ENCODE measurements at places on chromosomes 3 and 15.

GRCh38 chr3:140207541-140207940 is 272.6 kb downstream of the CLSTN2 start:
- no peak for DNase-seq

DNA sequence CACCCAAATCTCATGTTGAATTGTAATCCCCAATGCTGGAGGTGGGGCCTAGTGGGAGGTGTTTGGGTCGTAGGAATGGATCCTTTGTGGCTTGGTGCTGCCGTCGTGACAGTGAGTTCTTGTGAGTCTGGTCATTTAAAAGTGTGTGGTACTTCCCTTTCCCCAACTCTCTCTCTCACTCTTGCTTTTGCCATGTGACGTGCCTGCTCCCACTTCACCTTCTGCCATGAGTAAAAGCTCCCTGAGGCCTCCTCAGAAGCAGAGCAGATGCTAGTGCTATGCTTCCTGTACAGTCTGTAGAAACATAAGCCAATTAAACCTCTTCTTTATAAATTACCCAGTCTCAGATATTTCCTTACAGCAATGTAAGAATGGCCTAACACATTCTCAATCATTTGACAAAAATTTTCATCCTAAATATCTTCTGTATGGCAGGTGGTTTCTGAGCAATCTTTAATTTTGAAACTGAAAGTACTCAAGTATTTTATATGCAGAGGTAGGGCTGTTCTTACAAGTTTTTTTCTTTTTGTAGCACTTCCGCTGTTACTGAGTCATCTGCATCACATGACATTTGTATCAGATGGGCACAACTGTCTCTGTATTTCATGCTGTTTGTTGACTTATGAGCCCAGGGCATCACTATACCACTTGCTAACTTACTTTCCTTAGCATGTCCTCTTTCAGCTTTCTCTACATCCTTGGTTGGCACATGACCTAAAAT is 8.8 kb downstream of the RPL39L start:
- peak; percentile 17 for DNase-seq

- DNase-seq: no peak
These were observed 145.0 kb upstream of the TMCO5A start for GRCh38 chr15:37789397-37789786.

DNA sequence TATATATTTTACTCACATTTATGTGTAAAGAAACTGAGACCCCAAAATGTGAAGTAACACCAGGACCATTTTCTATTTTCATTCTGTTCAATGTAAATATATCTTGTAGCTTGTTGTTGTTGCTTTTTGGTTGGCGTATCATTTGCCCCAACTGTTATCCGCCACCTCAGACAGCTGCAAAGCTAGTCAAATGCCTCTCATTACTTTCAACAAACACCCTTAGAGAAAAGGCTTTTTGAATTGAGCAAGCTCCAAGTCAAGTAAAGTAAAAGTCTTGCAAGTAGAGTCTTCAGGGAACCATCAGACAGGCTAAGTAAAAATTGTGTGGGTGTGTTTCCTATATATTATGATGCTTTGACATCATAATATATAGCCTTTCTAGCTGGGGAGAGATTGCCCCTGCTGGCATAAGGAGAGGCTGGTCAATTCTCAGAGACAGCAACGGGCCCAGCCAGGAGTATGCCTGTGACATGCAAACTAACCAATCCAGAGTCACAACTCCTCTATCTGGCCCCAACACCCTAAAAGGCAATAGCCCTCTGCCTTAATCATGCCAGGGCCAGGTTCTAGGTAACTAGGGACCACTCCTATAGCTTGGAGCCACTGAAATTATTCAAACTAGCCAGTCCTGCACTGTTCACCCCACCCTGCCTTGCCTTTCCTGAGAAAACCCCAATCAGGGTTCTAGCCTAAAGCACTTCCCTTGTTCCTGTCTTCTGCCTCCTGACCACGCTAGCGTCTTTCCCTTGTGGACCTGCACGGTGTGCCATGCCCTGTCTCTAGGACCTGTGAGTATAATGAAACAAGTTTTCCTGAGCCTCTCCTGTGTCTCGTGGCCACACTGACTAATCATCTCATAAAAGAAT is 75.6 kb downstream of the RAD18 start:
- DNase-seq: no peak

GRCh38 chr3:50339485-50340146 is 1.0 kb downstream of the RASSF1 start:
- no peak for DNase-seq

- no peak for DNase-seq
These were observed 35.4 kb upstream of the TCF12 start for GRCh38 chr15:56883088-56883487.

DNA sequence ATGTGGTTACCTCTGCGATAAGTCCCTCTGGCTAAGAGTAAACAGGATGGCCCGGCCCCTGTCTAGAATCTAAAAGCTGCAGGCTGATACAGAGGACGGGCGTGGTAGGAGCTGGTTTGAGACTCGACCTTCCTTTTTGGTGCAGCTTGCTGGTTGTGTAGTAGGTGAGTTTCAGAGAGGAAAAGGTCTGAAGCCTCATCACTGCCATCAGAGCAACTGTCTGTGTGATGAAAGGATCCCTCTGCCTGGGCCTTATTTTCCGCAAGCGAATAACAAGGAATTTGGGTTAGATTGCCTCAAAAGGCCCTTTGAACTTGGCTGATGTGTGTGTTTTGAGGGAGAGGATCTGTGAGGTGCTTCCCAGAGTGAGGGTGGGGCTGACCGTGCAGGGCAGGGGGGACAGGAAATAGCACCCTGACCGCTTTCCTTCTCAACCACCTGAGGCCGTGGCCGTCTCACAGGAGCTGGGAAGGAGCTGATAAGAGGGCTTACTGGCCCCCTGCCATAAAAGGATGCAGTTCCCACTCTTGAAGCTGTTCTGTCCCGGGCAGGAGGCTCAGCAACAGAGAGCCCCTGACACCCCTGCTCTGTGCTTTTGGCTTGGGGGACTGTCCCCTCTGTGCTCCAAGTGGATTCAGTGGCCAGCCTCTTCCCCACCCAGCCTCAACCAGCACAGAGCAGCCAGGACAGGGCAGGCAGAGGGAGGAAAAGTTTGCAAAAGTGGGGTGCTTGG is 45.6 kb upstream of the TFRC start:
- DNase-seq: no peak

GRCh38 chr3:106963442-106963841 is 413.8 kb upstream of the CCDC54 start:
- no peak for DNase-seq

GRCh38 chr15:43776718-43777266 is at the start of gene ELL3:
ELL3 (minus strand) TSS chr15:43776966; CDS start chr15:43776901, 65 bp downstream.
- peak; percentile 74 for DNase-seq

DNA sequence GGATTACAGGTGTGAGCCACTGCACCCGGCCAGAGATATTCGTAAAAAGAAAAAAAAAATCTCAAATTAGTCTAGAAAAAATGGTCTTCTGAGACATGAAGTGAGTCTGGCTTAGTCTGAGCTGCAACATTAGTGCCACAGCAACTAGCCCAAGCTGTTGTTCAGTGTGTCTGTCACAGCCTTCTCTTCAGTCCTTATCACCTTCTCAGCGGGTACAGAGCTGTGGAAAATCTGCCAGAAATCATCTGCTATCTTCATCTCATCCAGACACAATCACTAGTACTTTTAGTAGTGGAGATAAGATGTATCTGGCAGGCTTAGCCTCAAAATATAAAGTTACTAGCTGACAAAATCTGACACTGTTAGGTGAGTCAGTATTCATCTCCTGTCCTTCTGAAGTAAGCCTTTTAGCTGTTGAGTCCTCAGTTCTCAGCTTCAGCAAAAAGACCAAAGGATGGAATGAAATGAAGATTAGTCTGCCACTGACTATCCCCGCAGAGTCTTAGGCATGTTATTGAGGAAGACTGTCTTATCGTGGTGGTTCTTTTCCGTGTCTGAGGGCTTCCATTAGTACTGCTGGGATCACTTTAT is 120.5 kb upstream of the CGNL1 start:
- no peak for DNase-seq

GRCh38 chr3:53202331-53203015 is 41.5 kb downstream of the PRKCD start:
- no peak for DNase-seq

- DNase-seq: no peak
These were observed 65.4 kb downstream of the AQP9 start for GRCh38 chr15:58203537-58203936.

- DNase-seq: no peak
These were observed 37.8 kb upstream of the MUC4 start for GRCh38 chr3:195849322-195850074.

DNA sequence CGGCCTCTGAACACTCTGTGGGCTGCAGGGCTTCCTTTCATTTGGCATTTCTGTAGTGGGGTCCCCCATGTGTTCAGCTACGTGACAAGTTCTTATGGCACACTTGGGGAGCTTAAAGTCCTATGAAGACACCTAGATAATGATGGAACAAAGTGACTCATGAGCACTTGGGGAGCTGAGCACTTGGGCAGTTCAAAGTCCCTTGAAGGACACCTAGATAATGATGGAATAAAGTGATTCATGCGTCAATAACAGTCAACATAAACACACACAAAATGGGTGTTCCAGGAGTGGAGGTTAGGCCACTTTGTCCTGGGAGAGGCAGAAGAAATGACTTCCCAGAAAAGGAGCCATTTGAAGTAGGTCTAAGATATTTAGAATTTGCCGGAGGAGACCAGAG is 66.6 kb downstream of the LDHAL6B start:
- no peak for DNase-seq

- no peak for DNase-seq
These were observed 50.0 kb upstream of the ADPGK start for GRCh38 chr15:72833561-72833960.
